Ovary (tissue), 10 donors: ENCODE measurements at places on chromosomes 7 and 10. TPM values are rescaled to one million over a fixed set of nuclear protein-coding genes. Genes with fewer than 3 reads are reported as not detected.

Gene ZNF33B
- polyA plus RNA-seq: 32.9 TPM

Gene PLXDC2
- 76.0 TPM for polyA plus RNA-seq

Gene ITGB8
- polyA plus RNA-seq: 4.4 TPM

Gene ACHE
- 1.8 TPM for polyA plus RNA-seq

Gene PNLIPRP2
- polyA plus RNA-seq: not detected
